CD4-positive, alpha-beta T cell treated with Interleukin-4 for 4 hours (primary cell): ENCODE measurements at places on chromosomes 3 and 15.

DNA sequence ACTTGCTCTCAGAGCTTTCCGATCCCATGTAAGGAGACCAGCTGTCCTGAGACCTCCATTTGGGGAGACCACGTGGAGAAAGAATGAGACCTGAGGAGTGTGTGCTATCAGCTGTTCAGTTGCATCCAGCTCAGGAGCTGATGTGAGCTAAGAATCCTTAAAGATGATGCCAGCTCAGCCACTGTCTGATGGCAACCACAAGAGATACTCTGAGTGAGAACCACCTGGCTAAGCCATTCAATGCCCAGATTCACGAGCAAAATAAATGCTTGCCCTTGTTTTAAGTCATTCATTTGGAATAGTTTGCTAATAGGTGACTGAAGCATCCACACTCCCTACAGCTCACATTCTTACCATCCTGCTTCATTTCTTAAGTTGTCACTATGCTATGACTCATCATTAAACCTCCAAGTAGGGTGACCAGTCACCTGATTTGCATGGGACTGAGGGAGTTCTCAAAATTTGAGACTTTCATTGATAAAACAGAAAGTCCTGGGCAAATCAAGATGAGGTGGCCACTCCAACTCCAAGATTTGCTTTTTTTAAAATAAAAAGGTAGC is 56.4 kb downstream of the SPTSSB start:
- no peak for DNase-seq

DNA sequence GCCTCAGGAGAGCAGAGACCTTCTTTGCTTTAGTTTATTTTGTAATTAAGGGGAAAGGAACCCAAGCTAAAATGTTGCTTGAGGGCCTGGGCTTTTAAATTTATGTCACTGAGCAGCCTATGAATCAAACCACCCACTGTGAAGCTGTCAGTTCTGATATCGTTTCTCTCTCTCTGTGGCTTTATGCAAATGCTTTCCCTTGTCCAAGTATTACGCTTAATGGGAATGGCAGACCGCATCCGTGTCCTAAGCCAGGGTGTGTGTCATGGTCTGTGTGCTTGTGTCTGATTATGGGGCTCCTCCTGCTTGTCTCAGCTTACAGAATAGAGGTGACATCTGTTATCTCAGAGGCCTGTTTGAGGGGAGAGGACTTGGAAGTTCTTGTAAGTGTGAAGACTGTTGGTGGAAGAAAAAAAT is 82.4 kb downstream of the EBLN2 start:
- DNase-seq, result no peak

DNA sequence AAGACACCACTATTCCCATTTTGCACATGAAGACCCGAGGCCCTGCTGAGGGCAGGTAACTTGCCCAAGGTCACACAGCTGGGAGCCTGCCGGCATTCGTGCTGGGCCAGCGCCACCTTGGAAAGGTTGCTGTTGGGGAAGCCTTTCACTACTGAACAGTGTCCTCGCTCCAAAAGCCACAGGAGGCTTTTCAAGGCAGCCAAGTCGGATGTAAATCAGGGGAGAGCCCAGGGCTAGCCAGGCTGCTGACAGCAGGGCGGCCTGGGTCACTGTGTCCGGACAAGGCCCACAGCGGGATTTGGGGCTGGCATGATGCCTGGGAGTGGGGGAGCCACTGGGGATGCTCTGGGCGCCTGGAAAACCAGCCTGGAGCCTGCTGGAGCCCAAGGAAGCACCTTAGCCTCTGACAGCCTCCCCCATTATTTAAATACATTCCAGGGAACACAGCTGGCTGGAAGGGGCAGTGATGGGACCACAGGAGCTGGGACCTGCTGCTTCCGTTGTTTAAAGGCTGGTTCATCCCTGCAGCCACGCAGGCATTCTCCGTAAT is 10.5 kb downstream of the SLC6A6 start:
- no peak for DNase-seq

- DNase-seq, result no peak
Observed at GRCh38 chr3:159252274-159252673, 450.4 kb downstream of the MFSD1 start.

- no peak for DNase-seq
Observed at GRCh38 chr15:38781196-38781595, 216.6 kb upstream of the RASGRP1 start.

GRCh38 chr15:38559131-38559530 is 5.5 kb downstream of the RASGRP1 start:
- DNase-seq, result no peak

DNA sequence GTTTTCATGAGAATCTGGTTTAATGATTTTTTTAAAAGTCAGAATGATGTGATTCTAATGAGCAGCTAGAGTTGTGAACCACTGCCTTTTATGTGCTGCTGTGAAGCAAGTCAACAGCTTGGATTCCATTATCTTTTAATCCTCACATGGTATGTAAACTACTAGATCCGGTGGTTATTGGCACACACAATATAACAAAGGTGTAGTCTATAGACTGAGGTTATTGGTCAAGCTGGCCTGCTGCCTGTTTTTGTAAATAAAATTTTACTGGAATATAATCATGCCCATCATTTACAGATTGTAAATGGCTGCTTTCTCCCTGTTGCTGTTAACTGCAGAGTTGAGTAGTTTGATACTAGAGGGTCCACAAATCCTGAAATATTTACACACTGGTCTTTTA is 103.1 kb downstream of the OTOL1 start:
- DNase-seq, result no peak

DNA sequence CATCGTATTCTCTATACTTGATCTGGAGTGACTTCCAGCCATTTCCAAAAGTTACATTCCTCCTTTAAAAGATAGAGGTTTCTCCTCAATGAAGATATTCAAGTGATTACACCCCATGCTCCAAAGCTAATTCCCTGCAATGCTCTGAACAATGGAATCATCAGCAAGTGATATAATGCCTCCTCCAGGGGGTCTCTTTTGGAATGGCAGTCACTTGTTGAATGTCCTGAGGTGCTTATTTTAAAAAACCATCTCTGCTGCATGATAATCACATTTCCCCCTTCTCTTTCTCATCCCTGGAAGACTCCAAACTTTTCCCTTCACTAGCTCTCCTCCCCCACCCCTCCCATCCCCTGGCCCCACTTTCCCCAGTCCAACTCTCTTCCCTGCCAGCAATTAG is 2.6 kb downstream of the LHFPL4 start:
- no peak for DNase-seq

- no peak for DNase-seq
Observed at GRCh38 chr15:25325187-25325586, 113.6 kb downstream of the UBE3A start.

DNA sequence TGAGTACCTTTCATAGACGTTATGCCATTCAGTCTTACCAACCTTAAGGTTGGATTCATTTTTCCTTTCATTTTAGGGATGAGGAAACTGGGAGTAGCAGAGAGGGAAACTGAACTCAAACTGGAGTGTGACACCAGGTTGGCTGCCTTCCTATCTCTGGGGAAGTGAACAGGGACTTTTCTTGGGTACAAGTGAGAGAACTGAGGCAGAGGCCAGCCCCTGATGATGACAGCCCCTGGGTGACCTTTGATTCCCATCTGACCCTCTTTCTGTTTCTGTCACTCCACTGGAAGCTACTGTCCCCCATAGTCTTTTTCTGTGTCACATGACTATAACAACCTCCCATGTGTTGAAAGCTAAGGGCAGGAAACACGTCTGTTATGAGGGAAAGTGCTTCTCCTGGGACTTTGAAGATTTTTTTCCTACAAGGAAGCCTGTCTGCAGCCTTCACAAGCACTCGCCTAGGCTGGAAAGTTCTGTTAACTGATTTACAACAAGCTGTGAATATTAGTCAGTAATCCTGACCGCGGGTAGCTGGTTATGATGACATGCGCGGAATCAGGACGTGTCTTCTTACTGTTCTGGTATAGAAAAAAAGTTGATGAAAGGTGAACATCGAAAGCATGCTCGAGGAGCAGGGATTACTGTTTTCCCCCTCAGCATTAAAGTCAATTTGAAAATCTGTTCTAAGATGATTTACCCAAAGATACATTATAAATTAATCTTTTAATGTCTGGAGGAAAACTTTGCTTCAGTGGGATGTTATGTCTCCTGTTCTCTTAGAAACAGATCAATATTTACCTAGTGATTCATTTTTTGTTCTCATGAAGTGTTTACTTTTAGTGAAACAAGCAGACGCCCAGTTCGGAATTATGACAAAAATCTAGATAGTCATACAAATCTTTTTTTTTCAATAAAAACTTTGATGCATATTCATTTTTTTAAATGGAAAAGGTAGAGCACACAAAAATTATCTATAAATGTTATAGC is 31.5 kb downstream of the ABHD2 start:
- DNase-seq, result no peak

- no peak for DNase-seq
Observed at GRCh38 chr3:11099306-11099705, 55.0 kb upstream of the HRH1 start.

- DNase-seq, result no peak
Observed at GRCh38 chr3:64741341-64741740, 53.5 kb upstream of the ADAMTS9 start.

DNA sequence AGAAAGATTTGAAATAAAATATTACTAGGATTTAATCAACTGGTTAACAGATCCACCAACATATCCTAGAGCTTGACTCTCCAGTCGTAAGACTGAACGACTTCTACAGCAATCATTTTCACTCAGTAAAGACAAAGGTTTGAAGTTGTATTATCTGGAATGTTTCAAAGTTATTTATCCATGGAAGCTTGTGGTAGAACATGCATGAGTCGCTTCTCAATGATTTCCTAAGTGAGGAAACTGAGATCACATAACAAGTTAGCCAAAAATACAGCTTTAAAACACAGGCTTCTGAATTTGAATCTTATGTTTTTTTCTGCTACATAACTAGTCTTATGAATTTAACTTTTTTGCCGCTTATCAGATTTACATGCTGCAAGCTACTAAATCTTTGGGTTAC is 241.8 kb downstream of the FOXP1 start:
- no peak for DNase-seq

DNA sequence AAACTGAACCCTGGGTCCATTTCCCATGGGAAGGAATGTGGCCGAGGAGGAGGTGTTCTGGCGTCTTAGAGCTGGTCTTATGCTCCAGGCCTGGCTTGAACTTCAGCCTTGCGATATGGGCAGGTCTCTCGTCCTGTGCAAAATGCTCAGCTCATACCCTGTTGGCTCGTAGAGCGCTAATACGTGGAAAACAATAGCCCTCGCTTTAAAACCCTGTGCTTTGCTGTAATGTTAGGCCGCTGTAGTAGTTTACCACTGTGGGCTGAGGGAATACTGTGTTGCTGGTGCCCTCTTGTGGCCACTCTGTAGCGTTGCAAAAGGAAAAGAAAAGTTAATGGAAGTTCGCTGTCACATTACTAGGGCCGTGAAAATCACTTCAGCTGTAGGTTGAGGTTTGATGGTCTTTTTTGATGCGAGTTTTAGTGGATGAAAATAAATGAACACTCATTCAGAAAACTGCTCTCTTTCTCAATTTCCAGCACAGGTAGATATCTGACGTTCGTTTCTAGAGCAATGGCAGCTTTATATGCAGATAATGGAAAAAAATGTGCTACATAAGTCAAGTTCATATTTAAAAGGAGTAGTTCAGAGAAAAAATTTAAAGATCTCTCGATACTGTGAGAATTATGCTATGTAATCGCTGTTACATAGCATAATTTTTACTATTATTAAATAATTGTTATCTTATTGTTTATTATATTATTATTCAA is 92.9 kb downstream of the MCTP2 start:
- peak; percentile 68 for DNase-seq

- no peak for DNase-seq
Observed at GRCh38 chr15:56866803-56867202, 51.6 kb upstream of the TCF12 start.

GRCh38 chr3:188278717-188279324 is 124.9 kb downstream of the LPP start:
- no peak for DNase-seq

- no peak for DNase-seq
Observed at GRCh38 chr3:88616413-88616812, 466.7 kb downstream of the C3orf38 start.

DNA sequence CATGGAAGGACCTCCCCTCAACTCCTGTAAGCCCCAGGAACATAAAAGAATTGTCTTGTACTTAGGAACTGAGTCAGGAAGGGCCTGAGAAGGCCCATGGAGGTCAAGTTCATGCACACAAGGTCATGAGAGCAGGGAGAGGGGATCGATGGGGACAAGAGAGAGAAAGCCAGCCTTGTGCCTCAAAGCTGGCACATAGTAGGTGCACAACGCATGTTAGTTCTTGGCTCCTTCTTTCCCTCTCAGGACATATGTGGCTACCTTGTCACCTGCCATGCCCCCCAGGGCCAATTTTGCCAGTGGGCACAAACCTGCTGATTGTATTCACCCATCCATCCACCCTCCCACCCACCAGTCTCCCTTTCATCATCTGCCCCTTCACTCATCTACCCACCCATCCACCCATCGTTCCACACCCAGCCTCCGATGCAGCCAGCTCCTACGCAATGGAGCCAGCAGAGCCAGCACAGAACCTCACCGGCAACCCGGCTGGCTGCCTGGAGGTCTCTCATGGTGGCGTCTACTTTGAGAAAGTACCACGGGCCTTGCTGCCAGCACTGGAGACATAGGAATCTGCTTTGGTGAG is 52.4 kb upstream of the INSYN1 start:
- no peak for DNase-seq

DNA sequence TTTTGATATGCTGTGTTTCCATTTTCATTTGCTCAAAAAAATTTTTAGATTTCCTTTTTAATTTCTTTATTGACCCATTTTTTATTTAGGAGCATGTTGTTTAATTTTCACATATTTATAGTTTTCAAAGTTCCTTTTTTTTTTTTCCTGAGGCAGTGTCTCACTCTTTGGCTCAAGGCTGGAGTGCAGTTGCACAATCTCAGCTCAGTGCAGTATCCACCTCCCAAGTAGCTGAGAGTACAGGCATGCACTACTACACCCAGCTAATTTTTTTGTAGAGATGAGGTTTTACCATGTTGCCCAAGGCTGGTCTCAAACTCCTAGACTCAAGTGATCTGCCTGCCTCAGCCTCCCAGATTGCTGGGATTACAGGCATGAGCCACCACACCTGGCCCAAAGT is 36.2 kb downstream of the PFN2 start:
- no peak for DNase-seq

DNA sequence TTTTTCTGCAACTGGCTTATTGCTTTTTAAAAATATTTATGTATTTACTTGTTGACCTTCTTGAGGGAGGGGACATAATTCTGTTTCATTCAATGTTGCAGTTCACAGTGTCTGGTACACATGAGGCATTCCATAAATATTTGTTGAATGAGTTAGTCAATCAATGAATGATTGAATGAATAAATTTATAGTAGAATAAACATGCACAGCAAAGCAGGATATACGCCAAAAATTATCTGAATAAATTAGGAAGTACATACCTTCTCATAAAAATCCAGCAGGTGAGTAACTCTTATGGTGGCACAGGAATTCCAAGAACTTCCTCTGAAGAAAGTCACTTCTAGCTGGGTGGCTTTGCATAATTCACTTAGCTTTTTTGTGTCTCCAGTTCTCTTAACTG is 469.4 kb upstream of the ATP11B start:
- DNase-seq, result no peak
